ENCODE measurements at places on chromosomes 7 and 10. TPM values are rescaled to one million over a fixed set of nuclear protein-coding genes. Genes with fewer than 3 reads are reported as not detected.

Gene CREB5
- total RNA-seq, result 1.00 TPM

Gene LRRN3
- not detected for total RNA-seq

Gene CPEB3
- total RNA-seq, result 0.82 TPM

Gene TAF3
- 4.4 TPM for total RNA-seq

Gene SUN3
- 17.0 TPM for total RNA-seq

Gene ARF5
- total RNA-seq, result 169 TPM

Gene GPR37
- not detected for total RNA-seq

Gene PALS2
- total RNA-seq, result 12.9 TPM

Gene C1GALT1
- 66.0 TPM for total RNA-seq

Gene NPC1L1
- total RNA-seq, result not detected

Gene PUS7
- 28.3 TPM for total RNA-seq

Gene NEBL
- 0.66 TPM for total RNA-seq

Gene PSD
- total RNA-seq, result 0.08 TPM

Gene AKR1E2
- 24.5 TPM for total RNA-seq

All from SJSA1 (cell line).